ENCODE measurements at places on chromosomes 6 and 20.

DNA sequence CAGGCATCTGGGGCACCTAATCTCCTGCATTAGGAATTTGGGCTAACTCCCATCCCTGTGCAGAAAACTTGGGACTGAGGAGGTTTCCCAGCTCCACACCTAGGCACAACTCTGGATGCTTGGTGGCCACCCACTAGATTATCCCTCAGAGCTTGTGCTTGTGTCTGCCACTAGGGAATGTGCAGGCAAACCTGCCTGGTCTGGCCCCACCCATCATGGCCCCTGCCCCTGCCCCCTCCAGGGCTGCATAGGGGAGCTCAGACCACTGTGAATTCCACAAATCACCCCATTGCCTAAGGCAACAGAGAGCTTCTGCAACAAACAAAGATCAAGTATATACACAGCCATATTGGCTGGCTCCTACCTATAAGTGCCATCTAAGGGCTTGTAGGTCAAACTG is 31.1 kb downstream of the STMND1 start:
- no peak for DNase-seq

DNA sequence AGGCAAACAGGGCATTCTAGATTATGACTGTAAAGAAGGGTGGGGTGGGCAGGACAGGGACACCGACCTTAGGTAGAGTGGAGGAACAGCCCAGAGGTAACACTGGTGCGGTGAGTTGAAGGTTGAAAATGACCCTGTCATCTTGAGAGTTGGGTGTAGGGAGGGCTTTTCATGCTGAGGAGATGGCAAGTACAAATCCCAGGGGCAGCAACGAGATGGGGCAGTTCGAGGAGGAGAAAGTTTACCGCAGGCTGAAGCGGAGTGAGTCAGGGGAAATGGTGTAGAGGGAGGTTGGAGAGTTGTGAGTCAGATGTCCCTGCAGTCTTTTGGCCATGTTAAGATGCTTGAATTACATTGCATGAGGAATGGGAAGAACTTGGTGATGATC is 101.1 kb downstream of the HIVEP1 start:
- DNase-seq, result no peak

GRCh38 chr20:16236589-16237241 is 336.5 kb downstream of the KIF16B start:
- DNase-seq, result no peak

DNA sequence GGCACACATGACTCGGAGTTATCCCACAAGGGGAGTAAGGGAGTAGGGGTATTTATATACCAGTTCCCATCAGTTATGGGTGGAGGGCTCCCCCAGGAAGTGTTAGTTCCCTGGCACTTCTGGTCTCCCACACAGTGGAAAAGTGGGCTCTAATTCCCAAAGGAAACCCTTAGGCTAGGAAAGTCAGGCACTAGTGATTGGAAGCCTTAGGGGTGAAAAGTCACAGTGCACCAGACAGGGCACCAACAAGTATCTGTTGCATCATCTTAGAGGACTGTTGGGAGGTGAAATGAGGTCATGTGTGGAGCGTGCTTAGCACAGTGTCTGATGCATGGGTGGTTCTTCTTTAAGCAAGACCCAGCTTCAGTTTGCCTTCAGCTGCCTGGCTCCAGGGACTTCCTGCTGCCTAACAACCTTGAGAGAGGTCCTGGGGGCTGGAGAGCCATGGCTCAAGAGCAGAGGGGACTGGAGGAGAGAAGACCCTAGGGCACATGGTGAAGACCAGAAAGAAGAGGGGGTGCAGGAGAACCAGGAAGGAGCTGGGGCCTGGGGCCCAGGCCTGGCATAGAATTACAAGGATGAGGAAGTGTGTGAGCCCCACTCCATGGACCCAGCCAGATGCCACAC is 7.5 kb upstream of the FOXP4 start:
- no peak for DNase-seq

DNA sequence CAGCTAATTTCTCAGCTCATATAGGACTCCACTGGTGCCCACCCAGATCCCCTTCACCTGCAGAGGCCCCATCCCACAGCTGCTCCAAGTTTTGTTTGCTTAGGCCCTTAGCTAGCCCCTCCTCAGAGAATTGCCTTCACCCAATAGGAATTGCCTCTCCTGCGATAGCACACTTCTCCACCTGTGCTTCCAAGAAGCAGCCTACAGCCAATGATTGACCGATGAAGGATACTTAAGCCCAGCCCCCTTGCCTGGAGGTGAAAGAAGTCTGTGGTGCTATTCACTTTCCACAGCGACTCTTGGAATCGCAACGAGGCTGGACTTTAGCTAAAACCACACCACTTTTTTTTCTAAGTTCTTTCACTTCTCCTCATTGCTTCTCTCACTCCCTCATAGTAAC is 353.2 kb upstream of the BTBD3 start:
- DNase-seq, result no peak

GRCh38 chr6:167161851-167162467 is 4.2 kb upstream of the GPR31 start:
- no peak for DNase-seq

DNA sequence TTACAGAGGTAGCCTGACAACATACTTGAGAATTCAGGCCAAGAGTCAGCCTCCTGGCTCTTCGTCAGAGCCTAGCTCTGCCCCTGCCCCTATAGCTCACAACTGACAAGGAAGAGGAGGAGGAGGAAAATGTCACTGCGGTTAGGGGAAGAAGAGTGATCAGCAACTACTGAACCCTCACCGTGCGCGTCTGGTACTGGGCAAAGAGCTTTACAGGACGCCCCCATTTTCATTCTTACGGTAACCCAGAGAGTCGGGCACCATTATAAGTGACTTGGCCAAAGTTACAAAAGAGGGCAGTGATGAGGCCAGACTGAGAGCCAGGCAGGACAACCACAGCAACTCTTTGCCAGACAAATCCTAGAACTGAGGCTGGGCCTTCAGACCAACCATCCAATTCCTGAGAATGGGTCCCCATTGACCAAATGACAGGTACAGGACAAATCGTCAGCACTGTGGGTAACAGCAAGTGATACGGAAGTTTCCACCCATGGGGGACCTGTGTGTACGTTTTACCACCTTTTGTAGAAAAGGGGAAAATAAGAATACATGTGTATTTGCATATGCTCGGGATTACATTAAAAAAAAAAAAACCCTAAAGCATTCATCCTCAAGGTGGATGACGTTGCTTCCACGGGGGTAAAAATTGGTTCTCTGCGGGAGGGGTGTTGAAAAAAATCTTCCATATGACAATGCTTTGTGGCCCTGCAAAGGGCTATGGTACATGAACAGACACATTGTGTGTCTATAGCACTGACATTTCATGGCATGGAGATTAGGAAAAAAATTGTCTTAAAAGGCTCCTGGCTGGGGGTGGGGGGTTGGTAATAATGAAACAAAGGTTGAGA is 118.0 kb downstream of the NFATC2 start:
- no peak for DNase-seq

DNA sequence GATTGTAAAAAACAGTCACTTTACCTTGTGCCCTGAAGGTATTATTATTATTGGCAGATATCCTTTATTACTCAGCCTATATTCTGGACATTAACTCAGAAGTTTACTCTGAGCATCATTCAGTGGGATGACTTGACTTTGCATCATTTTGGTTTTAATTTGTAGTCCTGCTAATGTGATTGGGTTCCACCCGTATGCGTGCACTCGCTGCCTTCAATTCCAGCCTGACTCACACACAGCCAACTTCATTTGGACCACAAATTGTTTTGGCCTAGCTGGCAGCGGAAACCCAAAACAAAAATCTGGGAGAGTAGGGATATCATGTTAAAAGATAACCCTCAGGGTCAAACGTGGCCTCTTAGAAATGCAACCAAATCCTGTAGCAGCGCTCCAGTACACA is 704.4 kb upstream of the SLC35B3 start:
- no peak for DNase-seq

- no peak for DNase-seq
Observed at GRCh38 chr20:34365765-34366213, 2.7 kb downstream of the ITCH start.

DNA sequence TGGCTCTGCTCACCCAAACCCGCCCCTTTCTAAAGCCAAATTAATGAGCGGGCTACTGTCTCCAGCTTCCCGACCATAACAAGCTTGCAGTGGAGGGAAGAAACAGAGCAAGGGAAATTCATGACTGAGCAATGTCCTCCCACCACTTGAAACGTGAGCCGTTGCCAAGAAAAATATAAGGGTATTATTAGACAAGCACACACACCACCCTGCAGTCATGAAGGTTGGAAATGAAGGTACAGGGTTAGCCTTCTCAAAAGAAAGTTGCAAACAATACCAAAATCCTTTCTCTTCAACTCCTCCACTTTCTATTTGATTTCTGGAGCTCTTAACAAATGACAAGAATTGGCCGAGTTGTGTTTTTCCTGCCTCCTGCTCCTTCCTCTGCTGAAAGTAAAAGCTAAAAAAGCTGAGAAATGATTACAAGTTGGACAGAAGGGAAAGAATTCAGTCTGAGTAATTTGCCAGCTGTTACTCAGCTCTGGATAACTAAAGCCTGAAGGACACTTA is 151.1 kb upstream of the B3GAT2 start:
- DNase-seq, result peak; percentile 50

- DNase-seq, result no peak
Observed at GRCh38 chr20:13671916-13672378, 33.2 kb upstream of the TASP1 start.

DNA sequence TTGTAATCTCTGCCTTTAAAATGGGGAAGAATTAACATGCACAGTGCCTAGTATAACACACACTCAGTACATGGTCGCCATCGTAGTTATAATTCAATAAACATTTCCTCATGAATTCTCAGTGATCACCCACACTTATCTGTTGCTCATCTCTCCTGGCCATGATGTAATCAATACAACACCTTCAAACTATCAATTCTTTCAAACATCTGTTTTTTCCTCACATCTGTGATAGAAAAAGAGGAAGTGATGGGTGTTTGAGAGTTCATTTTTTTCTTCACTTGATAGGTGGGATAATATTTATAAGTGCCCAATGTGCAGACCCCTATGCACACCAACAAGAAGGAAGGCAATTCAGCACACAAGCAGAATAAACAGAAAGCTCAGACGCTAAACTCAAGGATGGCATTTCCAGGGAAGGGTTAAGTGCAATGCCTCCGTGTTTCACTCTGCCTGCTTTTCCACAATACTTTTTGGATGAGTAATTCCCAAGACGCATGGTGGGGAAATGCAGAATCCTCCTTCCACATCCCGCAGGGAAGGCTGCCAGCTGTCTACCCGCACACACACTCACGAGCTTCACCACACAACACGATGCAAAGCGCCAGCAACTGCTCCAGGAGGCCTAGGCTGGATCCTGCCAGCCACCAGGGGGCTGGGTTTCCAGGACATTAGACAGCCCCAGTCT is 100.3 kb downstream of the GMPR start:
- DNase-seq, result no peak
